Ascending aorta (tissue), 2 donors: ENCODE measurements at places on chromosomes 4 and X. TPM values are rescaled to one million over a fixed set of nuclear protein-coding genes. Genes with fewer than 3 reads are reported as not detected.

The ANKRD50 gene
- 26.9 TPM for total RNA-seq

The CDKN2AIP gene
- 34.5 TPM for total RNA-seq

The OTUD6A gene
- not detected for total RNA-seq

The INTS6L gene
- total RNA-seq, result 11.9 TPM

The CPZ gene
- total RNA-seq, result 3.5 TPM
